ENCODE measurements at places on chromosomes 6 and 20.
A peak's percentile ranks its signal among the peaks of the same experiment; 100 is the strongest.

GRCh38 chr6:44166591-44167184, 8.1 kb downstream of the CAPN11 start:
- no peak for DNase-seq

DNA sequence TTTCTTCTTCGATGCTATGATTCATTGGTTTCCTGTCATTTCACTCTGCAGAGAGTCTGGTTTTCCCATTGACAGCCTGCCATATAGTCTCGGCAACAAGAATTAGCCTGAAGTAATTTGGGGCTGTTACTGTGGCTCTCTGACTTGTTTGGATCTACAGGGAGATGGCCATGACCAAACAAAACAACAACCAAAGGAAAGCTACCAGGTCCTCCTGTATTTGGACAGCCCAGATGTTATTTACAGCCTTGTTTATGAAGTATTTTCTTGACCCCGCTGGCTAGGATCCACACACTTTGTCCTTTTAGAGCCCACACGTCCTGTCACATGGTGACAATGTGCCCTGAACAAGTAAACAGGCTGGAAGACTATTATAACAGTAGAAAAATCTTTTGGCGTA, 111.4 kb upstream of the PREP start:
- no peak for DNase-seq

DNA sequence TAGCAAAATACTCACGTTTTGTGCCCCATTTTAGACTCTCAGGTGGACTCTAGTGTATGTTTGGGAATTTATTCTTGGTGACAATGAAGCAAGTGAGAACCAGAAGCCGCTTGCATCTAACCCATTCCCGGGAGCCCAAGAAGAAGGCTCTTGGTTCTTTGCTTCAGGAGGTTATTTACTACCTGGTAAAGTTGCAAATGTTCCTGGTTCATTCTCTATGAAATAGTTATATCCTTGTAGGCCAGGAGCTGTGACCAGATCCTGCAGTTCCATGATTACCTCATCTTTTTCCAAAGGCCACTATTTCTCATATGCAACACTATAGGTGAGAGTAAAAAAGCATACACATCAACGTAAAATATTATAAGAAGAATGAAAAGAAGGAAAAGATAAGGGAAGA, 60.9 kb upstream of the FABP7 start:
- DNase-seq: no peak

GRCh38 chr6:134295953-134296553, 21.9 kb downstream of the SGK1 start:
- DNase-seq: no peak

DNA sequence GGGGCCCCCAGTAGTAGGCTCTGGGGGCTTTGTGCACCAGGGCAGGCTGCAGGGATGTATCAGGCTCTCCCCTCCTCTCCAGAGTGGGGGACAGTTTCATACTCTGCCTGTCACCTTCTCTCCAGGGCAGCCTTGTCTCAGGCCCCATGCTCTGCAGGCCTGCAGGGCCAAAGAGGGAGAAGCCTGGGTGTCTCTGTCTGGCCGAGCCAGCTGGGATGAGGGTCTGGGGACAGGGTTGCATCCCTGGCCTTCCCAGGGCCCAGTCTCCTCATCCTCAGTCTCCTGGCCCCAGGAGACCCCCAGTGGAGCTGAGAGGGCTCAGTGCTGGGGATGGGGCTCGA, 14.8 kb upstream of the IP6K3 start:
- no peak for DNase-seq

GRCh38 chr20:535958-536357, 7.6 kb downstream of the CSNK2A1 start:
- DNase-seq: no peak

- DNase-seq: no peak
These were observed 150.3 kb downstream of the MBOAT1 start for GRCh38 chr6:20061952-20062351.

DNA sequence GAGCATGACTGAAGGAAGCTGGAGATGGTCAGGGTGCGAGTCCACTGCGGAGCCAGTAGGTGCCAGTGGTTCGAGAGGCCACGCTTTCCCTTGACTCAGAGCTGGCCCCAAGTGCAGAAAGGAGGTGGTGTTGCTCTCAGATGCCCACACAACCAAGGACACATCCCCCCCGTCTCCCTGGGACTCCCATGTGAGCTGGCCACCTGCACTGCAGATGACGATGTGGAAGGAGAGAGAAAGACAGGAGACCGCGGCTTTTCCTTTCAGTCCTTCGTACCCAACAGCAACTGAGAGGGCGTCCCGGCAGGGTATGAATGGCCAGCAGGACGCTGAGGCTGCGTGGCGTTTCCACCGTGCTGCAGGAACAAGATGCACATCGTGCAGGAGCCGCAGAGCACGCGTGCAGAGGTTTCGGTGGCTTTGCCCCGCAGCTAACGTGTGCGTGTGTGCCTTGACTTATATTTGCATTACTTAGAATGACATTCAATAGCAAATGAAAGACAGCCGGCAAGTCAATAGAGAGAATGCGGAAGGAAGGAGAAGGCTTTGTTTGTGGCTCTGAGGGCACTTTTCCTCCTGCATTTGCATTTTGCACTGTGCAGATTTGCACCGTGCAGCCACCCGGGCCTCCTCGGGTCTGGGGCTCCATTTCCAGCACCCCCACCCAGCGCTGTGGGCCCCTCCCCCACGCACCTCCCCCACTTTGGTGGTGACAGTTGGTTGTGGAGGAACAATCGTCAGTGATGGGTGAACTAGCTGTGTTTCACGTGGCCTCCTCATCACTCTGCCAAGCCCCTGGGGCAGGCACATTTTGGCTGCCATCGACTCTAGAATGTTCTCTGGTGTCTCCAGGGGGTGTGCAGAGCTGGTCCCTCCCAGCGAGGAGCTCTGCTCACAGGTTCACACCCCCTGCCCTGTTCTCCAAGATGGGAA, 26.4 kb upstream of the BHLHE23 start:
- no peak for DNase-seq

DNA sequence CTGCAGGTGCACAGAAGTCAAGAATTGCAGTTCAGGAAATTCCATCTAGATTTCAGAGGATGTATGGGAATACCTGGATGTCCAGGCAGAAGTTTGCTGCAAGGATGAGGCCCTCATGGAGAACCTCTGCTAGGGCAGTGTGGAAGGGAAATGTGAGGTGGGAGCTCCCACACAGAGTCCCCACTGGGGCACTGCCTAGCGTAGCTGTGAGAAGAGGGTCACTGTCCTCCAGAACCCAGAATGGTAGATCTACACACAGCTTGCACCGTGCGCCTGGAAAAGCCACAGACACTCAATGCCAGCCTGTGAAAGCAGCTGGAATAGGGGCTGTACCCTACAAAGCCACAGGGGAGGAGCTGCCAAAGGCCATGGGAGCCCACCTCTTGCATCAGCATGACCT, 681.4 kb downstream of the EPHA7 start:
- no peak for DNase-seq

DNA sequence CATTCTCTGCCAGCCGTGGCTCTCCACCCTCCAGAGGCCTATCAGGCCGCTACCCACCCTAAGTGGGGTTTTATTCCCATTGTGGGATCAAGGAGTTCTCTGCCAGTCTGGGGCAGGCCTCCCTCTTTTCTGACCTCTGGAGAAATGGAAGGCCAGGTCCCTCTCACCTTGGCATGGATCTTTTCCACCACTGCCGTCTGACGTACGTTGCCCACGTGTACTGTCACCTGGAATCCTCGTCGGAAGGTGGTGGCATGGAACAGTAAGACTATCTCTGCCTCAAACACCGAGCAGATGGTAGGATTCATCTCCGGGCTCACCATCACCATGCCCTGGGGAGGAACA, 7.3 kb downstream of the GTPBP2 start:
- DNase-seq: no peak

GRCh38 chr6:9606435-9607134, 808.3 kb downstream of the TFAP2A start:
- no peak for DNase-seq

GRCh38 chr6:55405474-55406235, 78.4 kb downstream of the GFRAL start:
- no peak for DNase-seq

GRCh38 chr6:170365593-170365992, 59.0 kb downstream of the FAM120B start:
- DNase-seq: no peak

DNA sequence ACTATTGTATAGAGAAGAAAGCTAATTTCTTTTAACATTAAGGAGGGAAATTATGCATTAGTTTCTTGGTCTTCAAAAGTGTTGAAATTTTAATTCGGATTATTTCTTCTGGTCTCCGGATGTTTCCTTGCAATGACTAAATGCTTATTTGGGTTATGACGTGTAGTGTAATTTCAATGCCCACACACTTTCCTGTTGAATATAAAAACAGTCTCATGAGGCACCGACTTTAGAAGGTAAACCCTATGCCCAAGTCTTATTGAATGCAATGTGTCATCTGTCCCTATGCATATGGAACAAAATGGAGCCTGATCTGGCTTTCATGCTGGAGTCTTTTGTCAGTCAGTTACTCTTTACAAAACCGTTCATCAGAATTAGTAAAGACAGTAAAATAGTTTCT, 17.7 kb downstream of the GJA1 start:
- no peak for DNase-seq

DNA sequence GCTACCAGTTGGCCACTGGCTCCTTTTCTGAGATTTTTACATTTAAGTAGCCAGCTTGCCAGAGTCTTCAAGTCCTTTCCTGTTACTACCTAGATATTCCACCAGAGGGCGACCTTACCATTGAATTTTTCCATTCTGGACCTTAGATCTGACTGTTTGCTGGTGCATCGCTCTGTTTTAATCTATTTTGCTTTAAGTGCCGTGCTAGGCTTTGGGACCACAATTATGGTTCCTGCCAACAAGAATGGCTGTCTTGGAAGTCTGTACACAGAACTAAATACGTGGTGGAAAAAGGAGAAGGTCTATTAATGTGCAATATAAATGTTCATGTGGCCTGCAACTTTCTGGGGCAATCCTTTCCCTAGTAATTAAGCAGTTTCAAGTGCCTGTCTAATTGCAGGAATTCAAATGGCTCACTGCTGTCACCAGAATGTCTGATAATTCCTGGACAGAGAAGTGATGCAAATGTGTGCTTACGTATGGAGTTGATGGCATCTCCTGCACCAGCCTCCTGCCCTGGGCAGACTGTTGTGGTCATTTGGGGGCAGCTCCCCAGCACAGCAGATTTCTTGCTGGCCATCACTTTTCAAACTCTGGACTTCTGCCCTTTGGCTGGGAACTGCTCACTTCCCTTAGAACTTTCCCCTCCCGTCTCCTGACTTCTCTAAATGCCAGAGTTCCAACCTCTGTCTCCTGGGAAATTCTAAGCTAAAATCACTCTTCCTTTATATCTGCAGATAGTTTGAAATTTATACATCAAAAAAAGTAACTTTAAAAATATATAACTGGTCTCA, 5.6 kb upstream of the HLA-DOA start:
- peak; percentile 23 for DNase-seq

DNA sequence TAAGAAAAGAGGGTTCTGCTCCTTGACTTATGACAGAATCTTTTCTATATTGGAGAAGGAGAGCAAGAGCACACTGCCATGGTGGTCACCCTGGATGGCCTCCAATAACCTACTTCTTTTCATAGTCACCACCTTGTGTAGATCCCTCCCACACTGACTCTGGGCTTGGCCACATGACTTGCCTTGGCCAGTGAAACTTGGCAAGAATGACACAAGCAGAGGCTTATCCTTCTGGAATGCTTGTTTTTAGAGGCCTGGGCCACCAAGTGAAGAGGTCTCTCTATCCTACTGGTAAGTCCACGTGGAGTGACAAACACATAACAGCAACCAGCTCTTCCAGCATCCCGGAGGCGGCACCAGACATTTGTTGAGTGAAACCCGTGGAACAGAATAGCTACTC, 349.4 kb upstream of the JARID2 start:
- no peak for DNase-seq

- DNase-seq: no peak
These were observed 154.9 kb upstream of the EPHA7 start for GRCh38 chr6:93574299-93574698.

GRCh38 chr6:29924287-29924686, 18.0 kb upstream of the HLA-A start:
- DNase-seq: no peak

DNA sequence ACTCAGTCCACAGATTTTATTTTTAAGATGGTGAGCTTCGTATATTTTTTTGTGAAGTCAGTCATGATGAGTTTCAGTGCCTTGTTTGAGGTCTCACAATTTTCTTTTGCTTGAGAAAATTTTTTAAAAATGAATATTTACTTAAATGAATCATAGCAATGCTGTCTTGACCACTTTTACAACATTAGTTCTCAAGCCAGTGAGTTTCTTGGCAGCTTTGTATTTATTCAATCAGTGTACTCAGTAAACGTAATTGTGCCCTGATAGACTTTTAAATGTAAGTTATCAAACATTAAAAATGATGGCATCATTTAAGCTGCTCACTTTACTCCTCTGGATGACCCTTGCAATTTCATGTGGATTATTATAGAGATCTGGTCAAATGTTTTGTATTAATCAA, 261.4 kb downstream of the KHDC1L start:
- no peak for DNase-seq

DNA sequence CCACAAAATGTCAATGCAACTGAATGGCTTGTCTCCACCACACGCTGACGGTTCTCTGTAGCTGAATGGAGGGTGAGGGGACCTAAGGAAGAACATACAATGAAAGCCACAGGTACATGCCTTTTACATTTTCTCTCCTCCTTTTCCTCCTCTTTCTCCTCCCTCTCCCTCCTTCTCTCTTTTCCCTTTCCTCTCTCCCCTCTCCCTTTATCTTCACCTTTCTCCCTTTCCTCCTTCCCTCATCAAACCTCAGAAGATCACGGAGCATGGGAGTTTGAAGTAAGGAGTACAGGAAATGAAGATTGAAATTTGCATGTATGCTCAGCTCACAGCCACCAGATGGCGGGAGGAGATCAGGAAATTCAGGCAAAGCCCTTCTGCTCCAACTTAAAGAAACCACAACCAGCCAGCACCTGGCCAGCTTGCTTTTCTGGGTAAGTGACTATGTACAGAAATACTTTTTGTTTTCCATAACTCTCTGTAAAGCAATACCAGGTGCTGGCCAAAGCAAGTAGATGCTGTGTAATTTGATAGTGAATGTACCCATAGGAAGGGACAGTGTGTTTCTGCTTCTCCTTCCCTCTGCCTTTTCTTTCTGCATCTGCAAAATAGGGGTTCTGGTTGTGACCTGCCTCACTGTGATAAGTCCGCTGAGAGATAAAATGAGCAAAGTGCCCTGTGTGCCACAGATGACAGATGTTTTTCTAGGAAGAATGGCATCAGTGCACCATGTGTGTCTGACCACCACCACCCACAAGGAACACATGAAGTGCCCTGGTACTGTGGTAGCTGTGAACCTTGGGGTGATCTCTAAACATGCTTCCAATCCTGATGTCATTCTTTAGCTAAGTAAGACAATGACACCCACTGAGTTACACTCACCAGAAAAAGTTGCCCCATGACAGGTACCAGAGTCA, 18.6 kb upstream of the FOXO3 start:
- DNase-seq: peak; percentile 69

All from activated CD4-positive, alpha-beta T cell treated with anti-CD3 and anti-CD28 coated beads, Interleukin-2, amount 50 U/mL, for 1 hour (primary cell).